Muscle of back (tissue), 13 donors: ENCODE measurements at places on chromosomes 2 and 18. TPM values are rescaled to one million over a fixed set of nuclear protein-coding genes. Genes with fewer than 3 reads are reported as not detected.

ABHD3 gene
- 14.9 TPM for polyA plus RNA-seq

FAM124B gene
- polyA plus RNA-seq: 6.9 TPM

PLB1 gene
- polyA plus RNA-seq: 3.1 TPM

GRCh38 chr2:160334028-160334741 is 134.1 kb upstream of the ITGB6 start:
- DNase-seq: peak; percentile 90
